T-helper 17 cell (primary cell): ENCODE measurements at places on chromosomes 1 and 21. TPM values are rescaled to one million over a fixed set of nuclear protein-coding genes. Genes with fewer than 3 reads are reported as not detected.
A peak's percentile ranks its signal among the peaks of the same experiment; 100 is the strongest.

TNFRSF18 gene
- 47.9 TPM for total RNA-seq

EDARADD gene
- total RNA-seq = 2.5 TPM

CLDN8 gene
- total RNA-seq = not detected

KLHDC7A gene
- not detected for total RNA-seq

TRIM58 gene
- 44.2 TPM for total RNA-seq

AMY1A gene
- total RNA-seq = not detected

KRTAP21-2 gene
- not detected for total RNA-seq

LGR6 gene
- total RNA-seq = 0.25 TPM

PTGFRN gene
- total RNA-seq = 1.3 TPM

- no peak for DNase-seq
- H3K36me3 ChIP-seq = peaks cover 2% of the 10 kb centered on the region
- H3K4me3 ChIP-seq = peak overlapping the region; percentile 81
Measured at GRCh38 chr21:34201001-34201400, 127.6 kb downstream of the MRPS6 start.

GRCh38 chr1:19909392-19909791 is 14.0 kb downstream of the PLA2G2E start:
- peaks cover 12% of the 10 kb centered on the region for H3K36me3 ChIP-seq
- H3K27ac ChIP-seq = no peak overlapping the region
- H3K4me3 ChIP-seq = no peak overlapping the region
- no peak for DNase-seq

GRCh38 chr21:23874271-23874670 is 1733.0 kb downstream of the MRPL39 start:
- no peak overlapping the region for H3K27ac ChIP-seq
- H3K4me1 ChIP-seq = no peaks in the 10 kb centered on the region
- no peak overlapping the region for H3K4me3 ChIP-seq
- no peaks in the 10 kb centered on the region for H3K27me3 ChIP-seq

- peaks cover 16% of the 10 kb centered on the region for H3K4me1 ChIP-seq
- H3K36me3 ChIP-seq = peaks cover 7% of the 10 kb centered on the region
- H3K27ac ChIP-seq = no peak overlapping the region
- no peak for DNase-seq
- peaks cover 73% of the 10 kb centered on the region for H3K27me3 ChIP-seq
- no peak overlapping the region for H3K4me3 ChIP-seq
Measured at GRCh38 chr1:204980840-204981405, 62.1 kb upstream of the CNTN2 start.

DNA sequence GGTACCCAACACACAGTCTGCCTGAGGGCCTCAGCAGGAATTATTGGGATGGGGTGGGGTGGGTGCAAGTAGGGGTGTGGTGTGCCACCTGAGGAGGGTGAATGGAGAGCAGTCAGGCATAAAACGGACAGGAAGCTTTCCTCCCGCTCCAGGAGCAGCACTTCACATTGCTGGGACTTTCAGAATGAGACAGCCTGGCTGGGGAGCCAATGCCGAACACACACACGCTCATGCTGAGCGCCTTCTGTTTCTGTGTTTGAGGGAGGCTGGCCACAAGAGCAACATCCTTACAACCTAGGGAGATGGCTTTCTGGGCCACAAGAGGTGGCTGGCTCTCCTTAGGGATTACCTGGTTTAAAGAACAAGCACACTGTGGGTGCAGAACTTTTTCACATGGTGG is 98.0 kb downstream of the LAMC2 start:
- DNase-seq = no peak
- peaks cover 28% of the 10 kb centered on the region for H3K27me3 ChIP-seq
- H3K27ac ChIP-seq = no peak overlapping the region
- no peaks in the 10 kb centered on the region for H3K4me1 ChIP-seq

GRCh38 chr1:82880506-82880905 is 1079.8 kb downstream of the ADGRL2 start:
- no peaks in the 10 kb centered on the region for H3K27me3 ChIP-seq
- no peaks in the 10 kb centered on the region for H3K4me1 ChIP-seq
- H3K4me3 ChIP-seq = no peak overlapping the region
- no peak overlapping the region for H3K27ac ChIP-seq

DNA sequence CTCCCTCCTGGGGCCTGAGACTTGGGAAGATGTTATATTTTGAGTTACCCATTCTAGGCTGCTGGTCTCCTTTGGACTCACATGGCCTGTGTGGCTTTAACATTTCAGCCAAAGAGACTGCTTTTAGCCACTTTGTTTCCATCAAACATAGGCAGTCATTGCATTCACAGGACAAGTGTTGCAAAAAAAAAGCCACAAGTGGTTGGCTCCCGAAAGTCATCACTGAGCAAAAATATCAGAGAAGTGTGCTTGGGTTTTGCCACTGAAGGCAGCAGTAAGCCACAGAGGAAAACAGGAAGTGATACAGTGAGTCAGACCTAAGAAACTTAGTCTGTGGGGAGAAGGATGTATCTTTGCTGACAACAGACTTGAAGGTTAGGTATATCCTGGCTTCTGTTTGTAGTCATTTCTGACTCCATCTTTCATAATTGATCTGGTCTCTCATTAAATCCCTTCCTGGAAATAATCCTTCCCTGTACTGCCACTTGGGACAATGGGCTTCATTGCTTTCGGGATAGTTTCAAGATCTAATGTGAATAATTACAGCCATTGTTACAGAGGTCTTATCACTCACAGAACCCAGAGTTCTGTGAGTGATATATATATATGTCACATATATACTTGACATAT is 80.9 kb downstream of the COLGALT2 start:
- H3K36me3 ChIP-seq = no peaks in the 10 kb centered on the region
- H3K4me3 ChIP-seq = peak overlapping the region; percentile 15
- peaks cover 13% of the 10 kb centered on the region for H3K4me1 ChIP-seq
- H3K27ac ChIP-seq = no peak overlapping the region
- peak; percentile 11 for DNase-seq

GRCh38 chr1:78855258-78855657 is 151.3 kb downstream of the ADGRL4 start:
- DNase-seq = no peak
- no peaks in the 10 kb centered on the region for H3K4me1 ChIP-seq
- H3K4me3 ChIP-seq = no peak overlapping the region
- H3K27me3 ChIP-seq = no peaks in the 10 kb centered on the region

DNA sequence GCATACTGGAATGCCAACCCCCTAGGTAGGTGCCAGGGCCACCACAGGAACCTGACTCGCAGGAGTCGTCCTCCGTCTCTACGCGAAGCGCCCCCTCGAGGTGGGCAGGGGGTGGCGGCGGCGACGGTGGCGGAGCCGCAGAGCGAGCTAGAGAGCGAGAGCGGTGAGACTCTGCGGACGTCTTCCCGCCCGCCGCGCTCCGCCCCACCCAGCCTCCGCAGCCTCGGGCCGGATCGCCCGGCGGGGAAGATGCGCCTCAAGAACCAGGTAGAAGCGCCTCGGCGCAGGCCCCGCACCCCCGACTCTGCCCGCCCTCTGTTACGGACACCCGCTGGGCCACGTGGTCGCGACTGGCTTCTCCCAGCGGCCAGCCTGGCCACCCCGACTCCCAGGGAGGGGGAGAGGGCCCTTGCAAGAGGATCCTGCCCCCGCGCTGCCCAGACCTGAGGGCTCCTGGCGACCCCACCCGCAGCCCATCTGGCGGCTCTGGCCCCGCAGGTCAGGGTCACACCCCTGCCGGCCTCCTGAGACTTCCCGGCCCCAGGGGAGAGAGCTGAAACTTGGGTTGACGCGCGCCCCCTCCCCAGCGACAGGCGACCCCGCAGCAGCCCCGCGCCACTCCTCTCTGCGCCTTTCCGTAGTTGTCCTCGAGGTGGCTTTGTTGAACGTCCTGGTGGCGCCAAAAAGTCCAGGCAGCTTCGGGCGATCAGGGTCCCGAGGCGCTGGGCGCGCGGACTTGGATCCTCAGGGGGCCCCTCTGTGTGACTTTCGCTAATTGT is 24.4 kb upstream of the AGBL4 start:
- H3K4me1 ChIP-seq = no peaks in the 10 kb centered on the region
- DNase-seq = no peak
- H3K27me3 ChIP-seq = peaks cover 30% of the 10 kb centered on the region
- no peak overlapping the region for H3K27ac ChIP-seq
- no peaks in the 10 kb centered on the region for H3K36me3 ChIP-seq

DNA sequence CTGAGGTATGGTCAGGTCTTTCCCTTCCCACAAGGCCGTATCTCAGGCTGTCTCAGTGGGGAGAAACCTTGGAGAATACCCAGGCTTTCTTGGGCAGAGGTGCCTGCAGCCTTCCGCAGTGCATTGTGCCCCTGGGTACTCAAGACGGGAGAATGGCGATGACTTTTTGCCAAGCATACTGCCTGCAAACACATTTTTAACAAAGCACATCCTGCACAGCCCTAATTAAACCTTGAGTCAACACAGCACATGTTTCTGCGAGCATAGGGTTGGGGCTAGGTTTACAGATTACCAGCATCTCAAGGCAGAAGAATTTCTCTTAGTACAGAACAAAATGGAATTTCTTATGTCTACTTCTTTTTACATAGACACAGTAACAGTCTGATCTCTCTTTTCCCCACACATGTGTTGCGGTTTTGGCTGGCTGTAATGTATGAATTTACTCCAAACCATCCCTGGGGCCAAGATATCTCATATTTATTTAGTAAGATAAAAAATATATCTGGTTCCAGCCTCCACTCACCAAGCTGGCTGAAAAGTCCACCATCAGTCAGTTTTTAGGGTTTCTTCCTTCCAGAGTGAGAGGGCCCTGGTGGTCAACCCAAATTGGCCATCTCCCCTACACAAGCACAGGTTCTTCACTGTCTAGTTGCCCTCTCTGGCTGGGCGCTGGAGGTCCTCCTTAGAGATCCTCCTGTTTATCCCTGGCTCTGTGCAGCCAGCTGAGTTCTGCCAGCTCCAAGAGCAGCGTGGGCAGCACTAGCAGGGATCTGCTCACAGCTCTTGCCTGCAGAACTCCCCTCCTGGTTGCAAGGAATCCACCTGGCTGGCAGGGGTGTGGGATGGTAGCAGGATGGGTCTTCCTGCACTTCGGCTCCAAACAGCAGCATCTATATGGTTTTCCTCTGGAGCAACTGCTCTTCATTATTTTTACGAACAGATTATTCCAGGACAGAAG is 2.6 kb downstream of the FAAH start:
- peaks cover 40% of the 10 kb centered on the region for H3K27me3 ChIP-seq
- no peak overlapping the region for H3K4me3 ChIP-seq

DNA sequence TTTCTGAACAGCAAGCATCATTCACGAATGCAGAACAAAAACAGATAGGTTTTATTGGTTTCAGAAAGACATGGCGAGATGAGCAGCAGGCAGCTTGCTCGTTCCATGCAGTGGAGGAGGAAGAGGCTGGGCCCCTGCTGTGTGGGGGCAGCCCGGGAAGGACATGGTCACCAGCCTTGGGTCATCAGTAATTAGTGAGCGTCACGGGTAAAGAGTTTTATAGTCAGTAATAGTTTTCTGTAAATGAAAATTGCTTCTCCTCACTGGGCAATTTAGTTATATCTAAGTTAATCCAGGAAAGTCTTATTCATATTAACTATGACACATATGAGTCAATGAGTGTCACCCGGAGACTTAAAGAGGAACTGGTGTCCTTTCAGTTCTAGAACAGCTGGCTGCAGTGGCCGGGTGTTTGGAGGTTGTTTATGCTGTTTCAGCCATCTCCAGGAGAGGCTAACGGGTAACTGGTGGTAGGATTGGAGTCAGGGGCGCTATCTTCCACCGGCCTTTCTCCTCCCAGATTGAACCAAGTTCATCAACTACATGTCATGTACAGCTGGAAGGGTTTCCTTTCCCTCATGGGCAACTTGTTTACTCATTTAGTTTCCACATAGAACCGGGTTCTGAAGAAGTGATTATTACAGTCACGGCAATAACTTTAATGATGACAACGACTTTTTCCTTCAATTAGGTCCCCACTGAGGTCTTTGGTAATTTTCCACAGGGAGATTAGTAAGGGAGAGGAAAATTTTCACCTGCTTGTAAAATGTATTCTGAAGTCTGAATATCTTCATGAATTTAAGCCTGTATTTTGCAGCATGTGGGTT is 34.6 kb upstream of the SLC45A1 start:
- no peak overlapping the region for H3K27ac ChIP-seq
- H3K27me3 ChIP-seq = peaks cover 52% of the 10 kb centered on the region

DNA sequence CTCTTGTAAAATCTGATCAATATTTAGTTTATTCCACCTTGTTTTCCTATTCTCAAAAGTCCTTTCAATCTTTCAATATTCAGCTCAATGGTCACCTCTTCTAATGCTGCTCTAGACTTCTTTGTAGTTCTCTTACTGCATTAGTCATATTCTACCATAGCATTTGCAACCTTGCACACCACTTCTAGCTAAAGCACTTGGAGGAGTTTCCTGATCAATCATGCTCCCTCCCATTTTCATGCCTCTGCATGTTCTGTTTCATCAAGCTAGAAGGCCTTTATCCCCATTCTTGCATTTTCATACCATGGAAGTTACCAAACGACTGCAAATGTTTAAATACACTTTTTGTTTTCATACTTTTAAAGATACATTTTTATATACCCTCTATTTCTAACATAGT is 72.1 kb downstream of the SLC5A9 start:
- H3K4me3 ChIP-seq = no peak overlapping the region
- H3K36me3 ChIP-seq = no peaks in the 10 kb centered on the region
- no peaks in the 10 kb centered on the region for H3K4me1 ChIP-seq
- DNase-seq = no peak

- no peaks in the 10 kb centered on the region for H3K36me3 ChIP-seq
- DNase-seq = no peak
- no peaks in the 10 kb centered on the region for H3K4me1 ChIP-seq
- no peak overlapping the region for H3K4me3 ChIP-seq
Measured at GRCh38 chr1:30668024-30668423, 55.4 kb downstream of the MATN1 start.

- peaks cover 2% of the 10 kb centered on the region for H3K36me3 ChIP-seq
- peaks cover 31% of the 10 kb centered on the region for H3K4me1 ChIP-seq
- H3K27ac ChIP-seq = peak overlapping the region; percentile 8
- no peak for DNase-seq
- H3K27me3 ChIP-seq = peaks cover 12% of the 10 kb centered on the region
Measured at GRCh38 chr1:205373022-205373797, 16.5 kb upstream of the KLHDC8A start.
